Stimulated activated CD8-positive, alpha-beta memory T cell treated with anti-CD3 and anti-CD28 coated beads, Interleukin-4, amount 100 ng/mL, for 24 hours (primary cell): ENCODE measurements at places on chromosomes 16 and 17.

DNA sequence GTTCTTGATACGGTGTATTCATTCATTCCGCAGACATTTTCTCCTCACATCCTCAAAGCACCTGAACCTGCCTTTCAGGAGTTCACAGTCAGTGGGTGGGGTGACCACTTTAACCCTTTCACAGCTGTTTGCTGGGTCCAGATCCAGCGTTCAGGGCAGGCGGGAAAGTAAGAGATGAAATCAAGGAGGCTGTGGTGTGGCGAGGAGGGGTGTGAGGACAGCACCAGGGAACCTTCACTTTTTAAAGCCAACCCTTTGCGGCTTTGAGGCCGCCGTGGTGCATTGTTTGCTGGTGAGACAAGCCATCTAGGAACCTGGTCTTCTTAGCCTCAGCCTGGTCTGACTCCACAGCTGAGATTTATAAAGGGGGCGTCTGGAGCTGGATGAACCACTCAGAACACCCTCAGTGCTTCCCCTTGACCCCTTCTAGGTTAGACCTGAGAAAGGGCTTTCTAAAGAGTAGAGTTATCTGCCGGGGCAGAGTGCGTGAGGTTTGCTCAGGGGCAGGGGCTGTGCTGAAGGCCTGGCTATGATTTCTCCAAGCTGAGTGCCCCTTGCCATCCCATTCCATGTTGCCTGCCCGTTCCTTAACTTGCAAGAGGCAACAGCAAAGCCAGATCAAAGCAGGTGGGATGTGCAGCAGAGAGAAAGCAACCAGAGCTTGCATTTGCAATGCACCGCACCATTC lies 933 bp downstream of the CCR7 start:
- DNase-seq, result no peak

GRCh38 chr16:11972128-11972527 lies 4.4 kb upstream of the SNX29 start:
- no peak for DNase-seq

DNA sequence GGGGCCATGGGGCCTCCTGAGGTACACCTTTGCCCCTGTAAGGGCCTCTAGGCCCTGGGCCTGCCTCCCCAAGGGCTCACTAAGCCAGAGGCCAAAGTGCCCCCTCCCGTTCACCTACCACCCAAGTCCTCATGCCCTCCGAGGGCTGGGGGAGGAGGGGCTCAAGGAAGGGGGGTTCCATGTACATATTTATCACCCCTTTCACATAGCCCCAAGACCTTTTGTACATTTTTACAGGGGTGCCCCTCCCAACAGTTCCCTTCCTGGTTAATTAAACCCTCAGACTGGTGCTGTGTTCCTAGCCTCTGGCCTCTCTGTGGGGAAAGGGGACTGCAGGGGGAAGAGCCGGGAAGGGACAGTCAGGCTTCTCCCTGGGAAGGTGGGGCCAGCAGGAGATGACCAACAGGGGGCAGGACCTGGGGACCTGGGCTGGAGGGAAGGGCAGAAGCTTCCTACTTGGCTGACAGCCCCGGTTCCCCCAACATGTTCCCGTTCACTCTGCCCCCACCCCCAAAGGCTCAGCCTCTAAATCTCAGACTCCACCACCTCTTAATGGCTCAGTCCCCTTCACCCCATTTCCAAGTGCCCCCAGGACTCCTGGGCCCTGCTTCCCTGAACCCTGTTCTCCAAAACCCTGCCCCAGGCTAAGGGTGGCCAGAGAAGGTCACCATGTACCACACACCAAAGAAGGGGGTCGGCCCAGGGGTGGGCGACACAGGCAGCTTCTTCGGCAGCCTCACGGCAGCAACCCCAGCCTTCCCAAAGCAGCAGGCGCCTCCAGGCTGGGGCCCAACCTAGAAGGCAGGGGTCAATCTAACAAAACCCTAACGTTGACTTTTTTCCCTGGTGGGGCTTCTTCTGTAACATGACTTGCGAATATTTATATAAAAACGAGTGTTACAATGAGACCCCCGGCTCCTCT lies 11.9 kb downstream of the FBRS start:
- no peak for DNase-seq

DNA sequence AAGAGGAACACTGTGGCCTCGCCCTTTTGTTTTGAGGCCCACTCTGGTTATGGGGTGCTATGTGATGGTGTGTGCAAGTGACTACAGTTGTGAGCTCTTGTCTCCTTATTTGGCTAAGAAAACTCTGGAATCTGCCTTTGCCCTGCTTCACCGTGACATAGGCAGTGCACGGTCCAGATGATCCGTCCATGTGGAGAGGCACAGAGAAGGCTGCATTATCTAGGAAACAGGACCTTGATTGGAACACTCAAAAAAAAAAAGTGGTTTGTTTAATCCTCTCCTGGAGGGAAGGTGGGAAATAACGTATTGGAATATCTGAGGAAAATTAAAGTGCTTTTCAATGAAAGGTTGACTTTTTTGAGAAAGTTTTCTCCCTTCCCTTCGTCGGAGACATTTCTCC lies 233.3 kb downstream of the CHD9NB start:
- no peak for DNase-seq

GRCh38 chr16:69141014-69141413 lies 8.6 kb downstream of the UTP4 start:
- DNase-seq, result no peak

- no peak for DNase-seq
Measured at GRCh38 chr17:31754239-31754945, 104.7 kb downstream of the COPRS start.

DNA sequence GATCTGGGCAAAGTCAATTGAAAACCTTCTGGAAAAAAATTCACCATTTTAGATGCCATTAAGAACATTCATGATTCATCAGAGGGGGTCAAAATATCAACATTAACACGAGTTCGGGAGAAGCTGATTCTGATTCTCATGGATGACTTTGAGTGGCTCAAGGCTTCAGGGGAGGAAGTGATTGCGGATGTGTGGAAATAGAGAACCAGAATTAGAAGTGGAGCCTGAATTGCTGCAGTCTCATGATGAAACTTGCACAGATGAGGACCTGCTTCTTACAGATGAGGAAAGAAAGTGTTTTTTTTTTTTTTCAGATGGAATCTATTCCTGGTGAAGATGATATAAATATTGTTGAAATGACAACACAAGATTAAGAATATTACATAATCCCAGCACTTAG lies 12.9 kb downstream of the ITGAX start:
- DNase-seq, result no peak

- DNase-seq, result no peak
Measured at GRCh38 chr16:46937536-46937935, 35.9 kb downstream of the DNAJA2 start.

GRCh38 chr17:45948881-45949624 lies 50.0 kb upstream of the STH start:
- peak; percentile 53 for DNase-seq

GRCh38 chr17:21353326-21354010 lies 22.7 kb upstream of the KCNJ12 start:
- DNase-seq, result no peak

DNA sequence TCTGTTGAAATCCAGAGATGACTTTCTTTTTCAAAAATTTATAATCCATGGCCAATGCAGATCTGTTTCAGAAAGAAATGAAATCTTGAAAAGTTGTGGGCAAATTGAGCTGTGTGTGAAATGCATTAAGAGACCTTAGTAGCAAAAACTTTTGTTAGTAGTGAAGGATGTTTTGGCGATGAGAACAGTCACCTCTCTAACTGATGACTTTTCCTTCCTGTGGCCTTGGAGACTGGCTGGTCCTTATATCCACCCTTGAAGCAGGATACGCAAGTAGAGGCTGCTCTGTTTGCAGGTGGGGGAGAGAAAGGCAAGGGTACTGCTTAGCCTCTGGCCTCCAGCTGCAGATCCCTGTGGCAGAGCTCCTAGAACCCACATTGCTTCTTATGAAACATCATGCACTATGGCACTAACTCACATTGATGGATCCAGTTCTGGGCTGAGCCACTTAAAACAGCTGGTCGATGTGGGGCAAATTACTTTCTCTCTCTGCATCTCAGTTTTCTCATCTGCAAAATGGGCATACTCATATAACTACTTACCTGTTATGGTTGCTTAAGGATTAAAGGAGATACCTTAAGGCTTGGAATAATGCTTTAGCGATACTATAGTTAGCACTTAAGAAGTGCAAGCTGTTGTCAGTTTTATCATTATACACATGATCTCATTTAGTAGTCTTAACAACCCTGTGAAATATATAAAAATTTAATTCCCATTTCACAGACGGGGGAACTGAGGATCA lies 89.3 kb downstream of the SDR42E1 start:
- DNase-seq, result no peak

DNA sequence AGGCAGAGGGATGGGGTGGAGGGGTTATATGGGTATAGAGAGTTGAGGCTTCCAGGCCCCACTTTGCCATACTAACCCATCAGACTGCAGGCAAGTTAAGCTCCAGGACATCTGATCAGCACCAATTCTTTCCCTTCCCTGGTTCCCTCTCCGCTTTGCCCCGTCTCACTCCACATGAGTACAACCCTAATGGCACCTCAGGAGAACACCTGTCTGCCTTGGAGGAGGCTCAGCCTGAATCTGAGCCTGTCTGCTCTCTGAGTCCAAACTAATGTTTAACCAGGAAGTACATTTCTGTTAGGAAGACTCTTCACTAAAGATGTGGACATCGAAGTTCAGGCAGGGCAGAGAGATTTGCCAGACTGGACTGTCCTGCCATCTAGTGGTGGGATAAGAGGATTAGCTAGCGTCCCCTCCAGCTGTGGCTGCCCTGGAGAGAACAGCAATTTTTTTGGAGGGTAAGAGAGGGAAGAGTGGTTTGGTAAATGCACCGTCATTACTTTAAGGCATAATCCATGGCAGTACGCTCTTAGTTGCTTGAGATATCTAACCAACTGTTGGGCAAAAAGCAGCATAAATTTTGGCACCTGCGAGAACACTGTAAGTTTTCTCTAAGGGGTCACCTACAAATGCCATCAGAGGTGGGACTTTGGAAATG lies 29.2 kb upstream of the LRRC75A start:
- peak; percentile 25 for DNase-seq

- DNase-seq, result no peak
Measured at GRCh38 chr16:47392081-47392480, 68.8 kb downstream of the ITFG1 start.

- no peak for DNase-seq
Measured at GRCh38 chr16:79155471-79155870, 445.1 kb downstream of the MAF start.

GRCh38 chr17:78828470-78829185 lies 12.0 kb downstream of the USP36 start:
- no peak for DNase-seq

- DNase-seq, result no peak
Measured at GRCh38 chr16:51834794-51835193, 683.7 kb upstream of the SALL1 start.

DNA sequence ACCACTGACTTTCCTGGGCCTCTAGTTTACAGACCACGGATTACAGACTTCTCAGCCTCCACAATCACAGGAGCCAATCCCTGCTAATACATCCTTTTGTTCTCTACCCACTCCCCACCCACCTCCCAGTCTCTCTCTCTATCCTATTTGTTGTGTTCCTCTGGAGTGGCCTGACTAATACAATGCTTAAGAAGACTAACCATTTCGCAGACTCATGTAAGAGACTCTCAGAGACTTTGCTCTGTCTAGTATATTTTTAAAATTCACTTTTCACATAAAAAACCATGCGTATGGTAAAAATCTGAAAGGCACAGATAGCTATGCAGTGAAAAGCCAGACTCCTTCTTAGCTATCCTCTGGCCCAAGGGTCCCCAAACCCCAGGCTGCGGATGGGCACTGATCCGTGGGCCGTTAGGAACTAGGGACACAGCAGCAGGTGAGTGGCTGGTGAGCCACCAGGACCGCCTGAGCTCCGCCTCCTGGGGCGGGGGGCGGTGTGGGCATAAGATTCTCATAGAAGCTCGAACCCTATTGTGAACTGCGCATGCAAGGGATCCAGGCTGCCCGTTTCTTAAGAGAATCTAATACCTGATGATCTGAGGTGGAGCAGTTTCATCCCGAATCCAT lies 7.6 kb downstream of the PIK3R6 start:
- no peak for DNase-seq

- no peak for DNase-seq
Measured at GRCh38 chr17:20988001-20988636, 54.7 kb downstream of the USP22 start.

GRCh38 chr17:79581324-79581932 lies 29.4 kb downstream of the RBFOX3 start:
- no peak for DNase-seq

GRCh38 chr17:47257651-47258339 lies 4.2 kb downstream of the ITGB3 start:
- no peak for DNase-seq

GRCh38 chr17:78407387-78408000 lies 29.0 kb downstream of the PGS1 start:
- no peak for DNase-seq

DNA sequence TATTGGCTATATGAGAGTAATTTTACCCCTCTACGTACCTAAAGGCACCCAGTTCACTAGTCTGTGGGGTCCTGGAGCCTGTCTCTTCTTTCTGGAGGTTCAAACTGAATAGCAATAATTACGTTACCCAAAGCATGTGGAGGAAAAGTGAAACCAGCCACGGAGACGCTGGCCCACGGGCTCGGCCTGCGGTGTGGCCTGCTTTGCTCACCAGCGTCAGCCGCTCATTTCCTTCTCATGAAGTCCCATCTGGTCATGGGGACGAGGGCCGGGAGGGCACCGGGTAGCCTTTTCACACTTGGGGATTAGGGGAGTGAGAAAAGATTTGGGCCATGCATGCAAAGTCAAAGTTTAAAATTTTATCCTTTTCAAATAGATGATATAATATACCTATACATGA lies 26.9 kb downstream of the ELAC2 start:
- DNase-seq, result no peak

DNA sequence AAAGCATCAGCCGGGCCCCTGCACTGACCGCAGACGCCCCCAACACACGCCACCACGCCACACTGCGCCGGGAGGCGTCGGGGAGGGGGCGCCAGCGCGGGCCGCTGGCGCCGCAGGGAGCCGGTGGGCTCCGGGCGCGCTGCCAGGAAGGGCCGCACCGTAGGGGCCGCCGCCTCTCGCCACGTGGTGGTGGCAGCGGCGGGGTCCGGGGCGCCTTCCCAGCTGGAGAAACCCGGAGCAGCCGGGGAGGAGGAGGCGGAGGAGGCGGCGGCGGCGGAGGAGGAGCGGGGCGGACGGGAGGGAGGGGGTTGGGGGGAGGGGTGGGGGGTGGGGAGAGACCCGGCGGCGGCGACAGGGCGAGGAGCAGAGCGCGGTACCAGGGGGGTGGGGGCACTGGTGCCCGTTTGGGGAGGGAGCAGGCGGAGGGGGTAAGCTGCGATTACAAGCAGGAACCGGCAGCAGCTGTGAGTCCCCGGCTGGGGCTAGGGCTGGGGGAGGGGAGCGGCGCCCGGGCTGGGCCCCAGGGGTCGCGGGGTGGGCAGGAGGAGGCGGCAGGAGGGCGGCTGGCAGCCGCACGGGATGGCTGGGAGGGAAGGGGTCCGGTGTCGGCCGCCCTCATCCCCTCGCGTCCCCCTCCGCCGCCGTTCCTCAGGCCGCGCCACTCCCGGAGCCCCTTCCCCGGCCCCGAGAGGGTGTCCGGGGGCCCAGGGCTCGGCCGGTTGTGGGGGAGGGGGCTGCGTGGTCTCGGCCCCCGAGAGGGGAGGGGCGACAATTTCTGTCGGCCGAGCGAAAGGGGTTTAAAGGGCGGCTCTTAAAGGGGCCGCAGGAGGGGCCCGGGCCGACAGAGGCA lies at the start of gene TBKBP1:
TBKBP1 (plus strand) TSS at position 431 of the 850 bp plus-strand sequence. CDS start 1,952 bp downstream, outside the sequence.
- no peak for DNase-seq
